ENCODE measurements at places on chromosomes 1 and 21. TPM values are rescaled to one million over a fixed set of nuclear protein-coding genes. Genes with fewer than 3 reads are reported as not detected.

DNA sequence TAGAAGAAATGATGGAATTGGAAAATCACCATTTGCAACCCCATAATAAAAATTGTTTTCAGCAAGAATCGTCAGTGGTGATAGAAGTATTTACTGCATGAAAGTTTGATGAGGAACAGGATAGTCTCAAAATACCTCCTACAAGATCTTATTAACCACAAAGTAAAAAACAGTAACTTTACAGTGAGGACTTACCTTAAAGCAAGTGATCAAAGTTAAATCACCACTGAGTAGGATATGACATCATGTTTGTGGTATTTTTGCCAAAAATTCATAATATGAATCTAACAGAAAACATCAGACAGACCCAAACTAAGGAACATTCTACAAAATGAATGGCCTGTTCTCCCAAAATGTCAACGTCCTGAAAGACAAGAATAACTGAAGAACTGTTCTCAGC, 19.9 kb downstream of the ALDH9A1 start:
- no peak for DNase-seq

Gene RPAP2
- 17.3 TPM for total RNA-seq

DNA sequence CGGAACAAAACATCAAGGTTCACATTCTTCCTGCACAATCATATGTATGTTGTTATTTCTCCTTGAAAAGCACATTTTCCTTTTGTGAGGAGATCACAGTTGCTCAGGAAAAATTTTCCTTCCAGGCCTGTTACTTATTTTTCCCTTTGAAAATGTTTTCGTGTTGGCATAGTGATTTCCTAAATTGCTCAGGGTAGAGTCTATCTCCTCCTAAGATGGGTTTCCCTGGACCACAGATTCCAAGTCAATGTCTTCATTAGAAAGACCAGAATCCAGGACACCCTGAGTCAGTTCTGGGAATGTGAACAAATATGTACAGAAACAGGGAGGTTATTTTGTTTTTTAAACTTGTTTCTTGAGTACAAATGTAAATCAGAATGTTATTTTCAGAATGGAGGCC, 94.3 kb upstream of the C1orf105 start:
- no peak for DNase-seq

DNA sequence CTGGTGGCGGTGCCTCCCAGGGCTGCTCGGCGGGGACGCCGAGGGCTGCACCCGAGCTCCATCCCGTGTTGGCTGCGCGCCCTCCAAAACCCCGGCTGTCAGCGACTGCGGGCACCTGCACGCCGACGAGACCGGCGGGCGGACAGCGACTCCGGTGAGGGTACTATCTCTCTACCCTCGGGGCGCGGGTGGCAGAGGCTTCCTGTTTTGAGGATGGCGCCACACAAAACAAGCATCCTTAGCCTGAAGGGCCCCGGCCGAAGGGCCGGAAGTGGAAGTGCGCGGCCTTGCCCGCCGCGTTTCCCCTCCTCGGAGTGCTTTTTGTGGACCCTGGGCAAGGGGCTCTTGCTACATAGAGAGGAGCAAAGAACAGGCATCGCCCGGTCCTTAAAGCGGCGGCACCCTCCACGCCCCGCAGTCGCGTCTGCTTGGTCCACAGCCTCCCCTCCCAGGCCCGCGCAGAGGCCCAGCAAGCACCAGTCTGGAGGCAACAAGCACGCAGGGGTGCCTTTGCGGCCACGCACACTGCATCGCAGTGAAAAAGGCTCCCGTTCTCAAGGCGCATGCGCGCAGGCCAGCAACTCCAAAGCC, 561 bp upstream of the COQ8A start:
- DNase-seq, result peak; percentile 67

GRCh38 chr1:224929335-224930237, at the start of gene DNAH14:
Gene DNAH14 (plus strand): TSS chr1:224929675. CDS start chr1:224952703, 23,028 bp downstream.
- DNase-seq, result peak; percentile 17

GRCh38 chr21:42059141-42059540, 12.0 kb upstream of the UMODL1 start:
- no peak for DNase-seq

DNA sequence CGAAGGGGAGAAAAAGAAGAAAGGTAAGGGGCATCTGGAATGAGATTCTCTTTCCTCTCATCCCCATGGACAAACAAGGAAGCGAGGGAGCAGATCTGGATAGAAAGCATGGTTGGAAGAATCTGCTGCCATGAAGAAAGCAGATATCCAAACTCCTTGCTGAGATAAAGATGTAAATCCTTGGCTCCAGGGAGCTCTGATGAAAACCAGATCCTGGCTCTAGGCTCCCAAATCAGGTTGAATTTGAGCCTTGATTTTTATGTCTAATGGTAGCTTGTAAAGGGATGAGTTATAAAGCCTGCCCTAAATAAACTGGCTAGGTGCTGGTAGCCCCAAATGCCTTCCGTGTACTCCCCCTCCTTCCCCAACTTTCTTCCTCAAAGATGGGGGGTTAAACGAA, 64.1 kb upstream of the LAX1 start:
- no peak for DNase-seq

Gene PPFIA4
- total RNA-seq, result 2.1 TPM

DNA sequence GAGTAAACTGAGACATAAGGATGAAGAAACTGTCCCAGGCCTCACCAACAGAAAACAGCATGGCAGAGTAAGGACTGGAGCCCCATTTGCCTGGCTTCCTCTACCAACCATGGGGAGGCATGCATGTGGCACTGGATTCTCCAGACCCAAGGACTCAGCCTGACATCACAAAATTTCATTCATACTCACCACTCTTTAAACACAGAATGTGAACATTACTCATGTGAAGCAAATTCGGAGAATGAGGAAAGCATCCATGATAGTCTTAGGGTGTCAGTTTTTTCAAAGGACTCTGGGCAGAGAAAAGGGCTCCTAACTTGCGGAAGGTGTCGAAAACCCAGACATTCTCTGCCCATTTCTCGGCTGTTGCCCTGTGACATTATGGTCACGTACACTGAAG, 83.9 kb downstream of the PCNX2 start:
- no peak for DNase-seq

GRCh38 chr1:54919367-54920359, 32.7 kb upstream of the DHCR24 start:
- no peak for DNase-seq

Gene ZMYND12
- total RNA-seq, result 1.0 TPM

Gene SV2A
- 26.9 TPM for total RNA-seq

Gene INSRR
- not detected for total RNA-seq

Gene OLFML3
- total RNA-seq, result 0.49 TPM

DNA sequence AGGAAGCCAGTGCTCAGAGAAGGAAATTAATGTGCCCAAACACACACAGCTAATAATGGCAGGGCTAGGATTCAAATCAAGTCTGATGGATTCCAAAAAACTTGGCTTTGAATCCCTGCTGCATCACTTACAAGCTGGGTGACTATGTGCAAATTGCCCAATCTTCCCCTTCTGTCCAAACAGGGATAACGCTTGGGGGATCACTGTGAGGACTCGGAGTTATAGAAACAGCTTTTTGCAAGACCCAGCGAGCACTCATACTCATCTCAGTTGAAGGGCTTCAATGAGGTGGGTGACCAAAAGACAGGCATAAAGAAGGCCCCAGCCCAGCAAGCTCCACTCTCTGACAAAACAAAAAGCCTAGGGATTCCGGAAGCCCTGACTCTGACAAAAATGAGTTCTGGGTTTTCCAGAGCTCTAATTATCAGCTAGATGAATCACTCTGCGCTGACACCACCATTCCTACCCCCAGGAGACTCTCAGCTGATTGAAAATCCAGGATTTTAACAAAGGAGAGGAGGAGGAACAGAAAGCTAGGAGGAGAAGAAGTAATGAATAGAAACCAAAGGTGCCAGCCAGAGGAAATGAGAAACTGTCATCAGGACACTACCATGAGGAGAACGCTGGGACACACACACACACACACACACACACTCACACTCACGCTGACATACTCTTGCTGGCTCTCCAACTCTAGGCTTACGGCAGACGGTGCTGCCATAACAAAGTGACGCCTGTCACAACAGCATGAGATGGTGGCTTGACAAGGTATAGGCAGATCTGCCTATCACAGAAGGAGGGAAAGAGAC, 1.6 kb upstream of the STK40 start:
- no peak for DNase-seq

Gene S100A1
- total RNA-seq, result 132 TPM

GRCh38 chr21:33255404-33255803, 10.8 kb upstream of the IL10RB start:
- no peak for DNase-seq

DNA sequence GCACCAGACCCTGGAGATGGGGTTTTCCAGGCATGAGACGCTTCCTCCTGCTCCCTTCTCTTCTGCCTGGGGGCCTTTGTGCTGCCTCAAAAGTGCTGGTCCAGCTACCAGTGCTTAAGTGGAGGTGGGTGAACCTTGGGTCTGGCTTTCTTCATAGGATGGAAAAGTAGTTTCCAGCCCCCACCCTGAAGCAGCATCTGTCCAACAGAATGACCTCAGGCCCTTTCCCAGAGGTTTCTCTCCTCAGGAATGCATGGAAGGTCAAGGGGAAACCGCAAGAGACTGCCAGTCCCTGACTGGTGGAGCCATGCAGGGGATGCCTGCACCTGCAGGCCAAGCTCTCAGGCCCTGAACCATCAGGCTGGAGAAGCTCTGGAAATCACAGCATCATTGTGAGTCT, 63.8 kb downstream of the HMGB4 start:
- no peak for DNase-seq

Gene PRDM16
- total RNA-seq, result 5.0 TPM

GRCh38 chr1:101371259-101371658, 134.4 kb downstream of the S1PR1 start:
- DNase-seq, result no peak

DNA sequence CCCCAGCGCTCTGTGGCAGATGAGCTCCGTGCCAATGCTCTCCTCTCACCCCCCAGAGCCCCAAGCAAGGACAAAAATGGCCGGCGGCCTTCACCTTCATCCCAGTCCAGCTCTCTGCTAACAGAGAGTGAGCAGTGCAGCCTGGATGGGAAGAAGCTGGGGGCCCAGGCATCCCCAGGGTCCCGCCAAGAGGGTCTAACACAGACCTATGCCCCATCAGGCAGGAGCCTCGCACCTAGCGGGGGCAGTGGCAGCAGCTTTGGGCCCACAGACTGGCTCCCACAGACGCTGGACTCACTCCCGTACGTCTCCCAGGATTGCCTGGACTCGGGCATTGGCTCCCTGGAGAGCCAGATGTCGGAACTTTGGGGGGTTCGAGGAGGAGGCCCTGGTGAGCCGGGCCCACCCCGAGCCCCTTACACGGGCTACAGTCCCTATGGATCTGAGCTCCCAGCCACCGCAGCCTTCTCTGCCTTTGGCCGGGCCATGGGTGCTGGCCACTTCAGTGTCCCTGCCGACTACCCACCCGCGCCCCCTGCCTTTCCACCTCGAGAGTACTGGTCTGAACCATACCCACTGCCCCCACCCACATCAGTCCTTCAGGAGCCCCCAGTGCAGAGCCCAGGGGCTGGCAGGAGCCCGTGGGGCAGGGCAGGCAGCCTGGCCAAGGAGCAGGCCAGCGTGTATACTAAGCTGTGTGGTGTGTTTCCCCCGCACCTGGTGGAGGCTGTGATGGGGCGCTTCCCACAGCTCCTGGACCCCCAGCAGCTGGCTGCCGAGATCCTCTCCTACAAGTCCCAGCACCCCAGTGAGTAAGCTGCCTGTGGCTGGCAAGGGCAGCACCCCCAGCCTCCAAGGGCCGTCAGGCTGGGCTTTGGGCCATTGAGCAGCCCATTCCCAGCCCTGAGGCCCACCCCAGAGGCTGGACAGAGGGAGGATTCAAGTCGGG, 8.7 kb downstream of the ZC3H12A start:
- DNase-seq, result no peak

- peak; percentile 85 for DNase-seq
Measured at GRCh38 chr1:151443846-151444782, 15.2 kb downstream of the POGZ start.

Gene HNRNPR
- 193 TPM for total RNA-seq
